Large intestine (tissue), 12 donors: ENCODE measurements at places on chromosomes 16 and 17. TPM values are rescaled to one million over a fixed set of nuclear protein-coding genes. Genes with fewer than 3 reads are reported as not detected.
A peak's percentile ranks its signal among the peaks of the same experiment; 100 is the strongest.

DNA sequence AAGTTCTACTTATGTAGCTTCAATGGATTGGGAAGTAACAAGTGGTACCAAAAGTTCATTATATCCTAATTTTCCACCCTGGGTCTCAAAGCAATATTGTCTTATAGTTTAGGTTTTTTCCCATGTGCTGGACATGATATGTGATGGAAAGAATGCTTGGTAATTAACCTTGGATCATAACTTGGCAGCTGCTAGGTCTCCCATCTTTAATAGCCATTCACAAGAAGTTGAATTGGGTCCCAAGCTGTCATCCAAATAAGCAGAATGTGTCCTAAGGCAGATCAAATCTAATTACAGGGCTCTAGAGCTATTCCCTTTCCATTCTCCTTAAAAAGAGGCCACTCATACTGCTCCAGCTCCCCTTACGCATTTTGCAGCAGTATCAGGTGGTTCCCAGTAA is 44.7 kb upstream of the KCNJ16 start:
- no peak for DNase-seq
- H3K36me3 ChIP-seq, result no peaks in the 10 kb centered on the region
- no peak overlapping the region for H3K27ac ChIP-seq
- no peaks in the 10 kb centered on the region for H3K27me3 ChIP-seq
- H3K4me3 ChIP-seq, result no peak overlapping the region

- no peaks in the 10 kb centered on the region for H3K27me3 ChIP-seq
- DNase-seq, result no peak
- peaks cover 6% of the 10 kb centered on the region for H3K4me1 ChIP-seq
- H3K36me3 ChIP-seq, result peaks cover 10% of the 10 kb centered on the region
- no peak overlapping the region for H3K4me3 ChIP-seq
- no peak overlapping the region for H3K27ac ChIP-seq
Measured at GRCh38 chr17:29645515-29646051, 22.9 kb upstream of the CORO6 start.

DNA sequence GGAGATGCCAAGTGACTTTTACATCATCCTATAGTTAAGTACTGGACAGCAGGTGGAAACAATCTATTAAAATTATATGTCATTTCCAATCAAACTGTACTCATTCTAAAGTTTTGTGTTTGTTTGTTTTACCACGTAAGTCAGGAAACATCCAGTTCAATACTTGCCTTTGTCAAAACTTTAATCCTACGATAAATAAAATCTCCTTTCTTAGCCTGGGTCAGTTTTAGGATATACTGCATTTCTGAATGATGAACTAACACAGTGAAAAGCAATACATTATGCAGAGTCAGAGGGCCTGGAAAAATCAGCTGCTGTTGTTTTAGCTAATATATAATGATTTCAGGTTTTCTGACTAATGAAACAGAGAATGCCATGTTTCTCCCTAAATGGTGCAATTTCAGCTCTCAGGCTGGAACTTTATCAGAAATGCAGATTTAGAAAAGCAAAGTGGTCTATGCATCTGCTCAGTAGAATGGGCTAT is 756.4 kb downstream of the CDH11 start:
- no peak overlapping the region for H3K4me3 ChIP-seq
- no peak overlapping the region for H3K27ac ChIP-seq
- H3K36me3 ChIP-seq, result no peaks in the 10 kb centered on the region
- no peak for DNase-seq

GRCh38 chr16:5965321-5965720 is 867.7 kb upstream of the EEF2KMT start:
- H3K4me3 ChIP-seq, result no peak overlapping the region
- H3K4me1 ChIP-seq, result no peaks in the 10 kb centered on the region
- no peak for DNase-seq

DNA sequence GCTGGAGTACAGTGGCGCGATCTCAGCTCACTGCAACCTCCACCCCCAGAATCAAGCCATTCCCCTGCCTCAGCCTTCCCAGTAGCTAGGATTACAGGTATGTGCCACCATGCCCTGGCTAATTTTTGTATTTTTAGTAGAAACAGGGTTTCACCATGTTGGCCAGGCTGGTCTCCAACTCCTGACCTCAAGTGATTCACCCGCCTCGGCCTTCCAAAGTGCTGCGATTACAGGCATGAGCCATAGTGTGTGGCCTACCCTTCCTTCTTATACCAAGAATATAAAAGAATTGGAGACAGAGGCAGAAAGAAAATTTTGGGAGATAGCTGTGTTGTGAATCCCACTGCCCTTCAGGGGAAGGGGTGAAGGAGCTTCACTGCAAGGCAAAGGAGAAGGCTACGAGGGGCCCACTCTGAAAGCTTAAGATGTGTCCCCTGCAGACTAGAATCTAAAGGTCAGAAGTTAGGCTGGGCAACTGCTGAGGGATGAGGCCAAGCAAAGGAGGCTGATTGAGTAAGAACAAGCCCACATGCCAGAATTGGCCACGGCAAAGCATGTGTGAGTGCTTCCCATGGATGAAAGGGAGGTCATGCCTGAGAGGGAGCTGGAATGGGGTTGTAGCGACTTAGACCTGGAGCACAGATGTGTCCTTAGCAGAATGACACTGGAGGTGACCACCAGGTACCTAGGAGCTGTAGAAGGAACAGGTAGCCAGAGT is 8.4 kb upstream of the CRYBA1 start:
- no peaks in the 10 kb centered on the region for H3K36me3 ChIP-seq
- H3K27me3 ChIP-seq, result no peaks in the 10 kb centered on the region
- no peak overlapping the region for H3K4me3 ChIP-seq

GRCh38 chr16:77250400-77250799 is 51.2 kb downstream of the SYCE1L start:
- DNase-seq, result no peak
- no peak overlapping the region for H3K4me3 ChIP-seq
- H3K36me3 ChIP-seq, result no peaks in the 10 kb centered on the region
- no peak overlapping the region for H3K27ac ChIP-seq
- no peaks in the 10 kb centered on the region for H3K27me3 ChIP-seq

- no peak overlapping the region for H3K4me3 ChIP-seq
- H3K4me1 ChIP-seq, result no peaks in the 10 kb centered on the region
- H3K27ac ChIP-seq, result no peak overlapping the region
- no peak for DNase-seq
- no peaks in the 10 kb centered on the region for H3K36me3 ChIP-seq
- H3K27me3 ChIP-seq, result peaks cover 15% of the 10 kb centered on the region
Measured at GRCh38 chr17:77649717-77650211, 308.7 kb upstream of the TNRC6C start.

DNA sequence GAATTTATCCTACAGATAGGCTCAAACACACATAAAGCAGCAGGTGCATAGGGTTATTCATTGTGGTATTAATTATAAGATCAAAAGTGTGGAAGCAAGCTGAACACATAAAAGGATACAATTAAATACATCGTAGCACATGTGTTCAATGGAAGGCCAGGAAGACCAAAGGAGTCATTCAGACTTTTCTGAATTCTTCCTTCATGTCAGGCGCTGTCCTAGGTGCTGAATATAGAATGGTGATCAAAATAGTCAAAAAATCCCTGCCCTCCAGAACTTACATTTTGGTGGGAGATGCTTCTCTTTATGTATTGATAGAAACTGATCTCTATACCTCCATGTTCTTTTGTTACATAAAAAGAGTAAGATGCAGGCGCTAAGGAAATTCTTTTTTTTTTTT is 439.0 kb upstream of the ASIC2 start:
- DNase-seq, result no peak
- no peak overlapping the region for H3K27ac ChIP-seq
- H3K4me3 ChIP-seq, result no peak overlapping the region

GRCh38 chr17:78383725-78384471 is 5.4 kb downstream of the PGS1 start:
- peak overlapping the region; percentile 24 for H3K27ac ChIP-seq
- peaks cover 7% of the 10 kb centered on the region for H3K36me3 ChIP-seq
- H3K4me3 ChIP-seq, result no peak overlapping the region
- no peaks in the 10 kb centered on the region for H3K27me3 ChIP-seq
- H3K4me1 ChIP-seq, result peaks cover 9% of the 10 kb centered on the region

DNA sequence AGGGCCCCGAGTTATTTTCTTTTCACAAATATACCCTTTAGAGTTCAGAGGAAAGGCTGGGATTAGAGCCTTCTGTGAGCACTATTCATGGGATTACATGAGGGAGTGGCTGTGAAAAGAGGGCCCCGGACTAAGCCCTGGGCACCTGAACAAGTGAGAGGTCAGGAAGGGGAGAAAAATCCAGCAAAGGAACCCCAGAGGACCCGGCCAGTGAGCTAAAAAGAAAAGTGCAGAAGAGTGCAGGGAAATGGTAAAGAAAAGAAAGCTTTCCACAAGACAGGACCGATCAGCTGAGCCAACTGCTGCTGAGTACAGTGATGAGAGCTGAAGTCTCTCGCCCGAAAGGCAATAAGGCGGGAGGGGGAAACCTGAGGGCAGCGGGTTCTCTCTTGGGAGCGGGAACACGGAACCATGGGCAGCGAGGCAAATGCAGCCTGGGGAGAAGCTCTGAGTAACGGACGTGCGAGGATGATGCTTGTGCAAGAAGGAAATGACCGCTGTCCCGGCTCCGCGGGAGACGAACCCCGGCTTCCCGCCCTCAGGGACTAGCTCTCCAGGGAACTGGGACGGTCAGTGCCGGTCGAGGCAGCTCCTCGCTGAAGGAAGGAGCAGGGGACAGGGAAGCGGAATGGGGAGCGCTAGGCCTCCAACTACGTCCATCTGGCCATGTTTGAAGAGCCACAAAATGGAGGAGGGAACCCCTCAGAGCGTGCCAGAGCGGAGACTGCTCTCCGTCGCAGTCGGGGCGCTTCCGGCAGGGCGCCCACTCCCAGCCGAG is 665 bp upstream of the ALDH3A2 start:
- peak overlapping the region; percentile 86 for H3K4me3 ChIP-seq
- DNase-seq, result peak; percentile 28
- H3K27me3 ChIP-seq, result no peaks in the 10 kb centered on the region
- peak overlapping the region; percentile 83 for H3K27ac ChIP-seq
- peaks cover 3% of the 10 kb centered on the region for H3K36me3 ChIP-seq

- H3K27ac ChIP-seq, result no peak overlapping the region
- H3K36me3 ChIP-seq, result peaks cover 4% of the 10 kb centered on the region
- H3K4me1 ChIP-seq, result no peaks in the 10 kb centered on the region
- H3K27me3 ChIP-seq, result no peaks in the 10 kb centered on the region
Measured at GRCh38 chr17:9928601-9929333, 23.7 kb upstream of the RCVRN start.

DNA sequence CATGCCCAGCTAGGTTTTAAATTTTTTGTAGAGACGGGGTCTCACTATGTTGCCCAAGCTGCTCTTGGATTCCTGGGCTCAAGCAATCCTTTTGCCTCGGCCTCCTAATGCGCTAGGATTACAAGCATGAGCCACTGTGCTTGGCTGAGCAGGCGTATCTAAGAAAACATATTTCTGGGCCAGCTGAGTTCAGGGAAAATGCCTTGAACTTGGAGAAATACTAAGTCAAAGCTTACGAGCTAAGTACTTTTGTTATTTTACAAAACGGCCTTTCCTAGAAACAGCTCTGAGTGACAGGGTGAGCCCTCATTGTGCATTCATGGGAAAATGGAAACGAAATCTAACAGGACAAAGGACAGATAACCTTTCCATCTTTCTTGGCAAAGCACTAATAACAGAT is 24.7 kb downstream of the DNAI2 start:
- H3K27ac ChIP-seq, result no peak overlapping the region
- no peaks in the 10 kb centered on the region for H3K36me3 ChIP-seq
- DNase-seq, result no peak
- no peak overlapping the region for H3K4me3 ChIP-seq
- H3K27me3 ChIP-seq, result no peaks in the 10 kb centered on the region

GRCh38 chr16:4882633-4883285 is 35.5 kb downstream of the UBN1 start:
- no peak overlapping the region for H3K27ac ChIP-seq
- DNase-seq, result no peak
- no peaks in the 10 kb centered on the region for H3K4me1 ChIP-seq
- H3K36me3 ChIP-seq, result peaks cover 95% of the 10 kb centered on the region
- no peak overlapping the region for H3K4me3 ChIP-seq

DNA sequence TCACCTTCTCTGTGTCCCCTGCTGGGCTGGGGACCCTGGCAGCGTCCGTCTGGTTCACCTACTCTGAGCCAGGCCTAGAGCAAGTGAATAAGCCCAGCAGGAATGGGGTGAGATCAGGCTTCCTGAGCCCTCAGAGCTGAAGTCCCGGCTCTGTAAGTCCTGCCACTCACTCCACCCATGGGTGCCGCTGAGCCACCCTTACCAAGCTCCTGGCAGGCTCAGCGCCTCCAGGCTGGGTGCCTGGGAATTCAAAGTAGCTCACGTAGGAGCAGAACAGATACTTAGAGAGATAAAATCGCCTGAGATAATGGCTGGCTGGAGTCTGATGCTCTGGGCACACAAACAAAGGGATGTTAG is 9.8 kb upstream of the LASP1NB start:
- H3K4me3 ChIP-seq, result no peak overlapping the region
- DNase-seq, result no peak
- H3K36me3 ChIP-seq, result peaks cover 99% of the 10 kb centered on the region
- H3K27me3 ChIP-seq, result no peaks in the 10 kb centered on the region
- H3K4me1 ChIP-seq, result peaks cover 40% of the 10 kb centered on the region

DNA sequence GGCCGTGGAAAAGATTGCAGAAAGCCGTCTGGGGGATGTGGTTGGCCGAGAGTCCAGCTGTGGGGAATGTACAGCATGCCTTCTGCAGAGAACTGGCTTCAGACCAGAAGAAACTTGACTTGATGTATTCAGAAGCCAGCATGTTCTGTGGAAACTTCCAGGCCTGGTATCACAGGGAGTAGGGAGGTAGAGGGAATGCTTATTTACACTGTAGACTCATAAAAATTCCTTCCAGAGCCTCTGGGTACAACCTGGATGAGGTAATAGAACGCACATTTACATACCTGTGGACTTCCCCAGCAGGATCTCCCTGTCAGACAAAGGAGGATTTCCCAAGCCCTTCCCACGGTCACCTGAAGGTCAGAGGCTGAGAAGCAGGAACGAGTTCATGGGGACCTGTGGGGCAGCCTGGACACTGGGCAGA is 11.8 kb upstream of the GAS7 start:
- H3K4me3 ChIP-seq, result no peak overlapping the region
- H3K36me3 ChIP-seq, result no peaks in the 10 kb centered on the region
- peaks cover 20% of the 10 kb centered on the region for H3K4me1 ChIP-seq
- H3K27ac ChIP-seq, result peak overlapping the region; percentile 83
- H3K27me3 ChIP-seq, result no peaks in the 10 kb centered on the region
- DNase-seq, result peak; percentile 87

GRCh38 chr17:68820825-68821481 is 134.2 kb downstream of the ABCA8 start:
- no peak overlapping the region for H3K4me3 ChIP-seq
- no peaks in the 10 kb centered on the region for H3K27me3 ChIP-seq
- peak overlapping the region; percentile 24 for H3K27ac ChIP-seq
- peak; percentile 45 for DNase-seq

DNA sequence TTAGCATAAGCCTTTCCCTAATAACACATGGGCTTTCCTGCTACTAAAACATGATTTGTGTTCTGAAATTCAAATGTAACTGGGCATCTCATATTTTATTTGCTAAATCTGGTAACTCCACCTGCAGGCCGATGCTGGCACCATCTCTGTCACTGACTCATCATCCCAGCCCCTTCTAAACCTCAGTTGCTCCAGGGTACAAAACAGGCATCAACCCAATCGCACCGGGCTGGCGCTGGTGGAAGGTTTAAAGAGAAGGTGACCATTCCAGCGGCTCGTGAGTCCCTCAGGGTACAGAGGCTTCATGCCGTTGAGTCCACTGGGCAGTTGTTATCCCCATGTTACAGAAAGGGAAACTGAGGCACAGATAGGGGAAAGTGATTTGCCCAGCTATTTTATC is 27.1 kb downstream of the PPL start:
- H3K4me3 ChIP-seq, result no peak overlapping the region
- peaks cover 12% of the 10 kb centered on the region for H3K4me1 ChIP-seq
- no peak for DNase-seq
- peaks cover 2% of the 10 kb centered on the region for H3K36me3 ChIP-seq

Gene NAGS
- polyA plus RNA-seq, result 37.5 TPM

Gene TEX14
- polyA plus RNA-seq, result 0.33 TPM

Gene AGRP
- 0.13 TPM for polyA plus RNA-seq

Gene PRRT2
- 12.8 TPM for polyA plus RNA-seq

Gene FBXW10B
- 1.9 TPM for polyA plus RNA-seq

Gene CCL2
- polyA plus RNA-seq, result 34.5 TPM

Gene DUS2
- 12.2 TPM for polyA plus RNA-seq

Gene CCL17
- polyA plus RNA-seq, result 0.30 TPM
